ENCODE measurements at places on chromosomes 2 and 18. TPM values are rescaled to one million over a fixed set of nuclear protein-coding genes. Genes with fewer than 3 reads are reported as not detected.

The DSG4 gene
- total RNA-seq: 0.04 TPM

The CTAGE1 gene
- not detected for total RNA-seq

The ERFE gene
- total RNA-seq: 7.4 TPM

GRCh38 chr2:122955776-122956175 lies 1069.3 kb upstream of the CNTNAP5 start:
- peaks cover 14% of the 10 kb centered on the region for H3K4me1 ChIP-seq
- no peaks in the 10 kb centered on the region for H3K36me3 ChIP-seq
- H3K27me3 ChIP-seq: no peaks in the 10 kb centered on the region
- H3K27ac ChIP-seq: no peak overlapping the region
- no peak for DNase-seq

- no peaks in the 10 kb centered on the region for H3K36me3 ChIP-seq
- no peak overlapping the region for H3K27ac ChIP-seq
- no peaks in the 10 kb centered on the region for H3K4me1 ChIP-seq
- H3K27me3 ChIP-seq: no peaks in the 10 kb centered on the region
Observed at GRCh38 chr2:8219096-8219495, 462.8 kb upstream of the ID2 start.

GRCh38 chr2:11004199-11004598 lies 92.5 kb downstream of the KCNF1 start:
- H3K36me3 ChIP-seq: no peaks in the 10 kb centered on the region
- peak; percentile 78 for DNase-seq
- peaks cover 15% of the 10 kb centered on the region for H3K4me1 ChIP-seq
- H3K27ac ChIP-seq: no peak overlapping the region
- H3K4me3 ChIP-seq: no peak overlapping the region

The UPP2 gene
- total RNA-seq: not detected

- peak; percentile 62 for DNase-seq
- H3K4me3 ChIP-seq: no peak overlapping the region
- H3K27ac ChIP-seq: no peak overlapping the region
Observed at GRCh38 chr2:209331291-209331844, 92.5 kb upstream of the MAP2 start.

DNA sequence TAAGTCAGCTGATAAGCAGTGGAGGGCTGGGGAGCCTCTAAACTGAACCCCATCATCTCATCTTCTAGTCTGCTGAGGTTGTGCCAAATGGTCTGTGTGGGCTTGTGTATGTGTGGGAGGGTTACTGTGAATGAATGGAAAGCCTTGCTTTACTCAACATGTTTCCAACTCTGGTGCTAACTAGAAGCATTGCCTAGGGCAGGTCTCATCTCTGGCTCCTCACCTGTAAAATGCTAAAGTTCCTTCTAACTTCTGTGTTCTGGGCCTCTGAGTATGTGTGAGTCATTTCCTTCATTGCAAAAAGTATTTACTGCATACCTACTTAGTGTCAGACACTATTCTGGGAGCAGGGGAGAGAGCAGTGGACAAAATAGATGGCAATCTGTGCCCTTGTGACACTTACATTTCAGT lies 1.3 kb downstream of the LIPG start:
- no peaks in the 10 kb centered on the region for H3K27me3 ChIP-seq
- peak overlapping the region; percentile 76 for H3K27ac ChIP-seq

- peaks cover 20% of the 10 kb centered on the region for H3K36me3 ChIP-seq
- peak; percentile 21 for DNase-seq
- H3K4me3 ChIP-seq: no peak overlapping the region
- peak overlapping the region; percentile 77 for H3K27ac ChIP-seq
- peaks cover 52% of the 10 kb centered on the region for H3K4me1 ChIP-seq
Observed at GRCh38 chr2:200377355-200378336, 71.2 kb downstream of the SPATS2L start.

The DNAJC5G gene
- not detected for total RNA-seq

DNA sequence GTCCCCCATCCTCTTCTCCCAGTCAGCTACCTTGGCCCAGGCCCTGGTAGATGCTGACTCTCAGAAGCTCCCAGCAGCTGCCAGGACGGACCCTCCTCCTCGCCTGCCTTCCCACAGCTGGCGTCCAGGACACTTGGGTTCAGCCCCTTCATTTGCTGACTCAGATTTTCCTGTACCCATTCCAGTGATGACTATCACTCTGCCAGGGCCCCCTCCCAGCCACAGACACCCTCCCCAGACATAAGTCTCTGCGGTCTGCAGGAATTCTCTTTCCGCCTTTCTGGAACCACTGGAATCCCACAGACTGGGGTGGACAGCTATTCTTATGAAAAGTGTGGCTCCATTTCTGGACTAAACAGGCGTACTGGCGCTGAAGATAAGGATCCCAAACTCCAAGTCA lies 260.3 kb upstream of the EPAS1 start:
- no peaks in the 10 kb centered on the region for H3K27me3 ChIP-seq
- peaks cover 33% of the 10 kb centered on the region for H3K4me1 ChIP-seq
- no peak for DNase-seq
- H3K36me3 ChIP-seq: no peaks in the 10 kb centered on the region
- no peak overlapping the region for H3K4me3 ChIP-seq

The HOXD8 gene
- total RNA-seq: 1.9 TPM

The CCDC178 gene
- total RNA-seq: not detected

The CLEC4F gene
- not detected for total RNA-seq

DNA sequence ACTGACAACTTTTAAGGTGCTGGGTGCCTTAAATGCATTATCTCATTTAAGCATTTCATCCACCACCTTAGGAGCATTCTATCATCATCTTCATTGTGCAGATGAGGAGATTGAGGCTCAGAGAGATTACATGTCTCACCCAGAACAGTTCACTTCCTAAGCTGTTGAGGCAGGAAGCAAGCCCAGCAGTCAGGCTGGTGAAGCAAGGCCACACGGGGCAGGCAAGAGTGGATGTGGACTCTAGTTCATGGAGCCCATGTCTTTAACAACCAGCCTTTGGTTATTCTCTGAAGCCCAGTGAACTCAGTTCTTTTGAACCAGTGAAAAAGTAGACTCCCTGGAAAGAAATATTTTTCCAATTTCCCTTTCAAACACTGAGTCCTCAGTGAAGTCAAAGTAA lies 294.8 kb upstream of the MGAT5 start:
- no peaks in the 10 kb centered on the region for H3K36me3 ChIP-seq
- peaks cover 73% of the 10 kb centered on the region for H3K27me3 ChIP-seq
- no peak overlapping the region for H3K27ac ChIP-seq
- no peak overlapping the region for H3K4me3 ChIP-seq
- DNase-seq: peak; percentile 7
